ENCODE measurements at places on chromosomes 4 and X.

- DNase-seq = peak; percentile 20
These were observed 179.5 kb downstream of the SMIM20 start for GRCh38 chr4:26093551-26093950.

DNA sequence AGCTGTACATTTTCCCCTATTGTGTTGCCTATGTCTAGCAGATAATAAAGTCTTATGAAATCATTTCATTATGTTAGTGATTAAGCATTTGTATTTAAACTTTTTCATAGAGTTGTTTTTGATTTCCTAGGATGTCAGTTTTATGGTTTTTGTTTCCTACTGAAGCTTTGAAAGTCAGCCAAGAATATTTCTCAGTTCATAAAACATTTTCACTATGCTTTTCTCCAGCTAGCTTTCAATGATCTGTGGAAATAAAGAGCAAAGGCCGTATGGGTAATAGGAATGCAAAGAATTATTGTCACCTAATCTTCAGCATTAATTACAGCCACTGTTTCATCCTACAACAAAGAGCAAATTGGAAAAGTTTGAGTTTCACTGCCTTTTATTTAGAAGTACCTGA, 145.7 kb upstream of the NUDT6 start:
- no peak for DNase-seq

DNA sequence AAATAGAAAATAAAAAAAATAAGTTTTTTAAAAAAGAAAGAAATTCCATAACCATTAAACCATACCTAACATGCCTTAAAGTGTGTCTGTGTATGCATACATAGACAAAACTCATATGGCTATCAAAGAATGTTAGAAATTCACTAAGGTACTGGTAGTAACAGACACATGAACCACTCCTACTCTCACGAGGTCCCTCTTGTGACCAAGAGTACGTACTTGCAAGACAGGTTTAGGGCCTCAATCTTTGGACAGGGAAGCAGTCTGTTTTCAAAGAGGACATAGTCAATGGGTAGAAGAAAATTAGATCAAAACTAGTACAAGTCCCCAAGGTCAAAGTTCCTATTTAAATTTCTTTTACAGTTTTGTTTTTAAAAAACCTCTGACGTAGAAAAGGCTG, 117.3 kb downstream of the CHM start:
- DNase-seq = no peak

DNA sequence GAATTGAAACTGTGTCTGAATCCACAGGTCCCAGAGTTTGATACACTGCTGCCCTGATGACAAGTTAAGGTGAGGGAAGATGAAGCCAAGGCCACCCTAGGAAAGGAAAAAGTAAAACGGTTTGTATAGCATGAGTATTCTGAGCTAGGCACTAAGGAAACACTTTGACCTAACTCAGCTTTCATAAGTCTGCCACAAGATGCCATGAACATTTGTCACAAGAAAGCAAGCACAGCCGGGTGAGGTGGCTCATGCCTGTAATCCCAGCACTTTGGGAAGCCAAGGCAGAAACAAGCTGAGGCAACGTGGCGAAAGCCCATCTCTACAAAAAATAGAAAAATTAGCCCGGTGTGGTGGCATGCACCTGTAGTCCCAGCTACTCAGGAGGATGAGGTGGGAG, 34.2 kb downstream of the ELOVL6 start:
- peak; percentile 57 for DNase-seq

GRCh38 chr4:54391104-54391503, 162.0 kb downstream of the PDGFRA start:
- no peak for DNase-seq

GRCh38 chr4:82429728-82430192, 502 bp downstream of the HNRNPDL start:
- peak; percentile 44 for DNase-seq

DNA sequence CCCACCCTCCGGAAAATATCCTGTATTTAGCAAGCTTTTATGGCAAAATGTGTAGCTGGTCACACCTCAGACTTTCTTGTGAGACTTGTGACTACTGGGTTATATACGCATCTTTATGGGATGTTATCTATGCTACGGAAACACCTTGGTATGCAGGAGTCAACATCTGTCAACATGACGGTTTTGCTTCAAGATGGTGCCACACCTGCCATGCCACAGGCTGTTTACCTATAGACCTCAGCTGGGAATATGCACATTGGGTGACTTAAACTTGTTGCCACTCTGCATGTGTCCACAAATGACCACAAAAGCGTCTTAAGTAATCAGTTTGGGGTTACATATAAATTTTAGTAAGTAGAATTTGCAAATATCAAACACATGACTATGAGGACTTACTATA, 192.3 kb upstream of the ATP6AP2 start:
- DNase-seq = no peak

GRCh38 chr4:67500373-67500772, 44.9 kb downstream of the CENPC start:
- no peak for DNase-seq

- DNase-seq = no peak
These were observed 3.3 kb downstream of the XPNPEP2 start for GRCh38 chrX:129741880-129742758.

- DNase-seq = no peak
These were observed 9.5 kb downstream of the CYTL1 start for GRCh38 chr4:5009796-5010195.

DNA sequence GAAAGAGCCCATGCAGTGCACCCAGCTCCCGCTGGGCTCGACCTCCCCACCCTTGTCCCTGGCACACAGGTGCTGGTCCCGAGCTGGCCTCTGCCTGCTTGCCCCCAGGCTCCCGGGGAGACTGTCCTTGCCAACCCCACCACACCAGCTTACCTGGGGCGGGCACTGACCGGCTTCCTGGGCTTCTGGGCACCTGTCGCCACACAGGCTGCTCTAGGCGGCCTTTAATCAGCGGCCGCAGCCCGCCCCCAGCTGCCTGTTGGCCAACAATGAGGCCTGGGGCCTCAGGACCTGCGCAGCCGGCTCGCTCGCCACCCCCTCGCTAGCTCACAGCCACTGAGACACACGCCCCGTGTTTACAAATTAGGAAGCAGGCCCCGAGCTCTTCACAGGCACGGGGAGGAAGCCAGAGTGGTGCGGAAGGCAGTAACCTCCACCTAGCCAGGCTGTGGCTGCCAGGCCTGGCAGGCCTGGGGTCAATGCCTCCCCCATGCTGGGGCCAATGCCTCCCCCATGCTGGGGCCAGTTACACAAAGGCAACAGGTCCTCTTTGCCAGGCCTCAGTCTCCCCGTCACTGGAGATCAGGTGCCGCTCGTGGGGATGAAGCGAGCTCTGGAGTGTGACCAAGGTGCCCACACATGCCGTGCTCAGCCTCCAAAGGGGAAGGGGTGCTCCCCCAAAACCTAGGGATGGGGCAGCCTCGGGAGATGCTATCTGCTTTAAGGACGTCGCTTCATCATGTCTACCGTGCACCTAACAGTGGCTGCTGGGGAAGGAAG, at the start of gene TREX2:
TREX2 (minus strand) TSS at position 201 of the 780 bp plus-strand sequence. CDS start 626 bp downstream, outside the sequence.
- DNase-seq = no peak

- DNase-seq = no peak
These were observed 19.6 kb downstream of the CAMK2D start for GRCh38 chr4:113741956-113742355.

DNA sequence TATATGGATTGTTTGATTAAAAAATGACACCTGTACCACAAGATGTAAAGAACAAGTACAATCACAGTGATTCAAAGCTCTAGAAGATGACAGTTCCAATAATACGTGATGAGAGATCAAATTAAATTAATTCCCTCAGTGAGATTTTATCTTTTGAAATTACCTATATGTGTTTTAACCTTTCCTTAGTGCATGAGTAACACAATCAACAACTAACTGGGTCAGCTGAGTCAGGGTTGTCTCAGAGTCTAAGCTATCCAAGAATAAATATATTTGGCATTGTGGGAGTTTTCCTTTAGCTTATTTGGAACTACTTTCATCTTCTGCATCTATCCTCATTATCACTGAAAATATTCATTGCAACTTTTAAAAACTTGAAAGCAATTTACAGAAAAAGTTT, 162.8 kb downstream of the WDFY3 start:
- DNase-seq = peak; percentile 59

GRCh38 chr4:16227462-16227868, 1.2 kb upstream of the TAPT1 start:
- DNase-seq = peak; percentile 25

- peak; percentile 40 for DNase-seq
These were observed 142.7 kb upstream of the MAP3K15 start for GRCh38 chrX:19658030-19658429.

- DNase-seq = no peak
These were observed 41.4 kb downstream of the HAND2 start for GRCh38 chr4:173488656-173489055.

DNA sequence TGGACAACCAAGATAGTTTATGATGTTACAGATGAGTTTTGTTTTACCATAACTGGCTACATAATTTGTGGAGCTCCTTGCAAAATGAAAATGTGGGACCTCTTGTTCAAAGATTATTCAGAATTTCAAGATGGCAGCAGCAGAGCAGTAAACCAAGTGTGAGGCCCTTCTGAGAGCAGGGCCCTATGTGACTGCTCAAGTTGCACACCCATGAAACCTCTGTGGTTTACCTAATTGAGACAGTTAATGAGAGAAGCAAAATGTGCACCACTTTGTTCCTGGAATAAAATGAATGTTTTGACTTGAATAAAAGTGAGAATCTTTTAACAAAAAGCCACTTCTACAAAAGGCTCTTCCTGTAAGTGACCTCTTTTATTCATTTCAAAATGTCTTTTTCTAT, 519.2 kb downstream of the RPA4 start:
- DNase-seq = no peak

DNA sequence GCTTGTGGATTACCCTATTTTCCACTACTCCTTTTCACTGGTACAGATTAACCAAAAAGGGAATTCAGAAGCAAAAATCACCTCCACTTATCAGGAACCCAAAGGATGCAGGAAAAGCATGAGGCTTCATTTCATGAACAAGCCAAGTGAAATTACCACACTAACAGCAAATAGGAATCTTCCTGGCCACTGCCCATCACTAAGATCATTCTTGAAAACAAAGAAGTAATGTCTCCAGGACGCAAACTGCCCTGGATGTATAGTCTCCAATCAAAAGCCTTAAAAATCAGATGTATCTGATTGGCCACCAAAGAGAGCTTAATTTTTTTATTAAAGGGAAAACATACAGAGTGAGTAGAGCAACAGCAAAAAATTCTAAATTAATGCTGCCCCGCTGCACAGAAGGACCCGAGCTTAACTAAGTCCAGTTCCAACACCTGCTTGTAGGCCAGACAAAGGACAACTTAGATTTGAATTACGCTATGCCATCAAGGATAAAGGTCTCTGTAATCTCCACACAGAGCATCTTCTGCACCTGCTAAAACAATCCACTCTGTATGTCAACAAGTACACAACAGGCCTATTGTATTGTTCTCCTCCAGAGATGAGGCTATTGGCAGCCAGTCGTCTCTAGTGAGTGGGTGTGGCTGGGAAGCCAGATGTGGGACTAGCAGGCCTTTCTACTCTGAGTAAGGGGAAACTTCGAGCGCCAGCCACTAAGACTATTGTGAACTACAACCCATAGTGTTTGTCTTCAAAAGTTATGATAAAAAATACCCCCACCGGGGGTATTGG, 12.4 kb downstream of the ZDHHC9 start:
- DNase-seq = no peak

- DNase-seq = no peak
These were observed 75.3 kb upstream of the C1QTNF7 start for GRCh38 chr4:15352524-15352923.

DNA sequence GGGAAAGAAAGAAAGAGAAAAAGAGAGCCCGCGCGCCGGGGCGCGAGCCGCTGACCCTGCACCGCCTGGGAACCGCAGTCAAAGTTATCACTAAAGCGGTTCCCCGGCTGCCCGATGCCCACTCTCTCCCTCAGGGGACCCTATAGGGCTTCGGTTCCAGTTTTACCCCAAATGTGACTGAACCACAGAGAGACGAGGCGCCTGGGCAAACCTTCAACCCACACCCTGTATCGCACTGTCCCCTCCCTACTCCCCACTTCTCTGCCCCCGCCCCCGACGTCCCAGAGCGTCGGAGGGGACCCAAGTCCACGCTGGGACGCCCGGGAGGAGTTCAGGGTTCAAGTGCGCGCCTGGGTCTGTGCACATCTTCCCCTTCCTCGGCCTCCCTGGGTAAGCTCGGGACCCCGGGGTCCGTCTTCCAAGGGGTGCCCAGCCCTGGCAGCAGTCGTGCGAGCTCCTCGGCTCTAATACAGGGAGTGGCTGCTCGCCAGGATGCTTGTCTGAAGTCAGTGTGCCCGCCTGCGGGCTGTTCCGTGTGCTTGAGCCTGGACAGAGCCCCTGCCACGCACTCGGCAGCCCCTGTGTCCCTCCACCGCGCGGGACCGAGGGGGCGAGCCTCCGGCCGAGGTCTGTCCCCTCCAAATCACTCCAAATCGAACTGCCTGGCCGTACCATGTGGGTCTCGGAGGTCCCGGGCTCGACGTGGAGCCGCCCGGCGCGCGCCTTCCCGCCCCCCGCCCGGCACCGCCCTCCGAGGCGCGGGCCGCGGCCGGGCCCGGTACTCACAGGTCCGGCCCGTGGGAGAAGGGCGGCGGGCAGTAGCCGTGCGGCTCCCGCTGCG, 960 bp downstream of the TRPC3 start:
- DNase-seq = no peak

- no peak for DNase-seq
These were observed 62.7 kb downstream of the ANTXR2 start for GRCh38 chr4:80010316-80010715.

- DNase-seq = peak; percentile 98
These were observed 29.6 kb upstream of the SPON2 start for GRCh38 chr4:1201851-1202525.

DNA sequence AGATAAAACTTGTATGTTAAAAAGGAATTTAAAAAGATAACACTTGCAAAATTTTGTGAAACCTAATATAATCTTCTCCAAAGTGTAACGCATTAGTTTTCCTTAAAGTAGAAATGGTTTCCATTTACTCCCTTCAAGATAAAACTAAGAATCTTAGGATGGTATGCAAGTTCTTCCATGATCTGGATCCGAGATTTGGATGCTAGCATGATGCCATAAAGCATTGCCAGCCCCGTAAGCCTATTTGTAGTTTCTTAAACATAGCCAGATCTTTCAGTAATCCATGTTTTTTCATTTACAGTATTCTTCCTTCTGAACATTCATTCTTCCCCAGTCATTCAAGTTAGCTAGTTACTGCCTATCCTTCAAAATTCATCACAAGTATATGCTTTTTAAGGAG, 572.4 kb downstream of the KCNIP4 start:
- no peak for DNase-seq

DNA sequence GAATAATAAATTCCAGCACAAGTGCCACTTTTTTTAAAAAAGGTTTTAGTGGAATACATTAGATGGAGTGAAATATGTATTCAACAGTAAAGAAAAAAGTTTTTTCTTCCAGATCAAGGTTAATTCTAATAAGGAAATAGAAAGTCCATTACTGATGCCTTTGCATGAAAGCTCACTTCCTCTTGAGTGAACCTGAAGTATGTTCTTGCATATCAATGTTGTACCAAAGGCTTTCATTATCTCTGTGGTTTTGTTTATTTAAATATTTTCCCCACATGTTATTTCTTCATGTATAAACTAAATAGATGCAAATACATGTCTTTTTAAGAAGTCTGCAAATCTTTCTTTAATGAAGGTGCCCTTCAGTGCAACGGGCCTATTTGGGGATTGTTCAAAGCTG, 307.9 kb downstream of the C4orf33 start:
- DNase-seq = no peak

GRCh38 chr4:17758485-17758884, 22.9 kb downstream of the FAM184B start:
- no peak for DNase-seq
